Sciatic nerve (tissue), 2 donors: ENCODE measurements at places on chromosomes 3 and 15.

DNA sequence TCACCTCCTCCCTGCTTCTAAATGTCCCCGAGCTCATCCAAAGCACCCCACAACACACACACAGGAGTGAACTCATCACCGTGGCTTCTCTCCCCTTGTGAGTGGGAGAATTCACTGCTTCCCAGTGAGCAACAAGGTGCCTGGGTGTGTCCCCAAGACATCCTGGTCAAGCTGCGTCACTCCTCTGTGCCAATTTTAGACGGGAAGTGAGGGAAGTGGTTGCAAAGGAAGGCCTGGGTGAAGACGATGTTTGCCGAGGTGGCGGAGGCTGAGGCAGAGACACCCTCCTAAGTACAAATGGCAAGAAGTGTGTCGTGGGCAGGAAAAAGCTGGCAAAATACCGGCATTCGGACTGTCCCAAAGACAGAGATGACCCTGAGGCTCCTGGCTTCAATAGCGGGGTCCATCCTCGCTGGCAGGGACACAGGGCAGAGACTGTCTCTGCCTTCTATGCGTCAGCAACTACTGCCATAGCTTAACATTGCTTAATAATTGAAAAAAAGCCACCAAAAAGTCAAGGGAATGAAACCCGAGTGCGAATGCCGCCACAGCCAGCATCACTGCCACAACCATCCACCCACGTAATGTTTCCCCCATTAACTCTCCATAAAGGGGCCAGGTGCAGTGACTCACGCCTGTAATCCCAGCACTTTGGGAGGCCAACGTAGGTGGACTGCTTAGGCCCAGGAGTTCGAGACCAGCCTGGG is 72.8 kb downstream of the VGLL4 start:
- DNase-seq = no peak

GRCh38 chr3:157529085-157529484 is 25.9 kb upstream of the VEPH1 start:
- DNase-seq = no peak

GRCh38 chr15:53106505-53107286 is 316.6 kb upstream of the ONECUT1 start:
- no peak for DNase-seq

- no peak for DNase-seq
Measured at GRCh38 chr3:115074502-115074901, 72.6 kb downstream of the ZBTB20 start.

DNA sequence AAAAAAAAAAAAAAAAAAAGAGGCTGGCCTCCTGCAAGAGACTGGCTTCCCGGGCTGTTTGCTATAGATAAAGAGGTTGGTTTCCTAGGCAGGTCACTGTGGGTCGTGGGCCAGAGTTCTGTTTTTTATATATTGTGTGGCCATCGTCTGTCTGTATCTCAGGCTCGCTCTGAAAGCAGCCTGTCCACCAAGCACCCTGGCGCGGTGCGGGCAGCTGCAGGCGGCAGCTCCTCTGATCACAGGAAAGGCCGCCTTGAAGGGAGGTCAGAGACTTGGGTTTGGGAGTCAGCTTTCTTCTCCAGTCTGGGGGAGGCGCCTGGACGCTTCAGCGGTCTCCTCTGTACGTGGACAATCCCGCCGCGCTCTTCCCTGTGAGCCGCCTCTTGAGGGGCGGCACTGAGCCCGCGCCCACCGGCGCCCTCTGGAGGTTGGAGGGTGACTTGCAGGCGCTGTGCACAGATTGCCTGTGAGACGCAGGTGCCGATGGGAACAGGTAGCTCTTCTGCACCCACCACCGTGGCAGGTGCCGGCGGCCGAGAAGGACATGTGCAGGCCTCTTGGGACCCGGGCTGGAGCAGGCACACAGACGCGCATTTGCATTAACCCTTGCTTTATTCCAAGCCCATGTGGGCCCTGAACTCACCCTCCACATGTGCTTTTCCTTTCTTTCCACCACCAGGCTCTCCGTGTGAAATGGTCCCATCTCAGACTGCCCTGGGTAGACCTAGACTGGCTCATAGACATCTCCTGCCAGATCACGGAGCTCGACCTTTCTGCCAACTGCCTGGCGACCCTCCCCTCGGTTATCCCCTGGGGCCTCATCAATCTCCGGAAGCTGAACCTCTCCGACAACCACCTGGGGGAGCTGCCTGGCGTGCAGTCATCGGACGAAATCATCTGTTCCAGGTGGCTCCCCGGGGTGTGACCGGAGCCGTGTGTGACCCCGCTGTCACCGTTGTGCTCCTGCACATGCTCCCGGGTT is 89.3 kb downstream of the LRRK1 start:
- peak; percentile 89 for DNase-seq

- no peak for DNase-seq
Measured at GRCh38 chr3:78872195-78872594, 895.6 kb downstream of the ROBO1 start.
